ENCODE measurements at places on chromosomes 12 and 14.

GRCh38 chr14:77124345-77125280 is 17.0 kb downstream of the ZDHHC22 start:
- peak; percentile 59 for DNase-seq

DNA sequence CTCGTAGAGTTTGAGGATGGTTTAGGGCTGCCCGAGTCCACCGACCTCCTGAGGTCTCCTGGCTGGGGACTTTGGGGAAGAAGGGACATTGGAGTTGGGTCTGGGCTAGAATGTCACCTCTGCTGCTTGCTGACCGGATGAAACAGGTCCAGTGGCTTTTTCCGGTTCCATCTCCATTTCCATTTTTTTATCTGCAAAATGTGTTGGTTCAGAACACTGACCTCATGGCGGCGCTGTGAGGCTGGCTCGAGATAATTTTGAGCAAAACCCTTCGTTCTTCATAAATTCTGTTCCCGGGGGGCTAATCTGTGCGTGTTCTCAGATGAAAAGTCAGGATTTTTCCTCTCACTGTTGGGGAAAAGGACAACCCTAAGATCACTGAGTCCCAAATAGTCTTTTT is 11.7 kb upstream of the MYL2 start:
- no peak for DNase-seq

- no peak for DNase-seq
Measured at GRCh38 chr12:6193853-6194815, 6.1 kb upstream of the CD9 start.

DNA sequence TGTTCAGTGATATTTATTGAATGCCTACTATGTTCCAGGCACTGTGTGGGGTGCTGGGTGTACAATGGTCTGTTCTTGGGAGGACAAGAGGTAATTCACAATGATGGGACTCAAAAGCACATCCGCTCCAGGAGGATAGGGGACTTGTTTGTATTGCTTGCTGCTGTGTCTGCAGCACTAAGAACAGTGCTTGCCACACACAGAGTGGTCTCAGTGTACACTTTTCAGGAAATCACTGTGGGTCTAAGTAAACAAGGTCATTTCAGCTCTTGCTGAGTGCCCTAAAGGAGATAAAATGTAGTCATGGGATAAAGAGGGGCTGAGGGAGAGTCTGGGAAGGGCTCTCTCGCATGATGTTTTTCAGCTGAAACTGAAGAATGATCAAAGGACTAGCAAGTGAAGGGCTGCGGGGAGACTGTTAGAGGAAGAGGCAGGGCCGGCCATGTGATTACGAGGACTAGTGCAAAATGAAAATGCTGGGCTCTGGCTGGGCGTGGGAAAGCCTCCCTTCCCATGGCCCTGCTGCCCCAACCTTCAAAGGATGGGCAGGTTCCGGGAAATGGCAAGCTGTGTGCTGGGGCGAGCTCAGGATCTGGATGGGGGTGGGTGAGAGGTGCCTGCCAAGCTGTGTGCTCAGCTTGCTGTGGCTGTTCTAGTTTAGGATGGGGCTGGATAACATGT is 39.1 kb downstream of the ADCK1 start:
- DNase-seq: no peak

GRCh38 chr14:60217713-60218112 is 31.3 kb upstream of the PPM1A start:
- no peak for DNase-seq

GRCh38 chr12:52014567-52015530 is 8.1 kb downstream of the TAMALIN start:
- no peak for DNase-seq

- no peak for DNase-seq
Measured at GRCh38 chr14:53874704-53875103, 81.9 kb downstream of the BMP4 start.

GRCh38 chr12:85350356-85350755 is 70.3 kb downstream of the ALX1 start:
- DNase-seq: no peak

- no peak for DNase-seq
Measured at GRCh38 chr12:11457996-11458645, 62.8 kb upstream of the PRB2 start.

Data from stimulated activated CD4-positive, alpha-beta T cell treated with anti-CD3 and anti-CD28 coated beads, Interleukin-1b, Interleukin-23, amount 100 ng/mL, for 4 hours (primary cell).